ENCODE measurements at places on chromosomes 4 and X.

DNA sequence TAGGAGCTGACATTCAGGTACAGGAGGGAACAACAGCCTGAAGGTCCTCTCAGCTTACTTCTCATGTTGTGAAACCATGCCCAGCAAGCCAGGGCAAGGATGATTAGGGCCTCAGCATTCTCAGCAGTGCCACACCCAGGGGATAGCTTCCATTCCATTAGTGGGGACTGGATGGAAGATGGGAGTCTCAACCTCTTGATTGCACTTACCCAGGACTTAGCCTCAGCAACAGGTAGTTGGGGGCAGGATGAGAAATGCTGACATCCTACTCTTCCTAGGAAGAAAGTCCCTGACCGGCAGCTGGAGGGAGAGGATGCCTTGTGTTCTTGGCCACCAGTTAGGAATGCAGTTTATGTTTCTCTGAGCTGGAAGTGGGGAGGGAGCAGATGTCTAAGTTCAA lies 8.8 kb upstream of the BEX3 start:
- no peak for DNase-seq

GRCh38 chr4:108397850-108398249 lies 222.5 kb upstream of the RPL34 start:
- no peak for DNase-seq

DNA sequence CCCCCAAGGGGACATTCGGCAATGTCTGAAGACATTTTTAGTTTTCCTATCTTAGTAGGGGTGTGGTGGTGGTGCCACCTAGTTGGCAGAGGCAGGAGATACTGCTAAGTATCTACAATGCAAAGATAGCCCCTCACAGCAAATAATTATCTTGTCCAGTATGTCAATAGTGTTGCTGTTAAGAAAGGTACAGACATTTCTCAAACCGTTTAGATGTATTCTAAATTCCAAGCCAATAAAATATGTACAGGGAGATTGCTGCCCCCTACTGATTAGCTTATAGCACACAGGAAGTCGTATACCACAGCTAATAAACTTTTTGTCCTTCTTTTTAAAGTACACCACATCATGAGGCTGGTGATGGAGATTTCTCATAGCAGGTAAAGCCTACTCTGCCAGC lies 260.5 kb downstream of the TMA16 start:
- no peak for DNase-seq

DNA sequence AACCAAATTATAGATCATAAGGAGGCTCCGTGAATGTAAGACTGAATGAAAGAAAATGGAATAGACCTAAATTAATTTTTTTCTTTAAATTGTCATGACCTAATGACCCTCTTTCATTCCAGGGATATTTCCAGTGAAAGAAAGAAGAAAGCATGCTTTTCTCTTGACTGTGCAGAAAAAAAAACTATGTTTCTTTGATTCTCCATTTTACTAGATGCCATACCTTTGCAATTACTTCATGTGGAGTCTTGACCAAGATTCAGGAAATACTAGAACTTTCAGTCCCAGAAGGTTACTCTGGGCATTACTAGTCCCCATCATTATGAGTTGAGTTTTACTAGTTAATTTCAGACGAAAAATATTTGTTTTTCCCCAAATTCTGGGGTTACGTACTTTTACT lies 6.4 kb upstream of the COMMD8 start:
- no peak for DNase-seq

DNA sequence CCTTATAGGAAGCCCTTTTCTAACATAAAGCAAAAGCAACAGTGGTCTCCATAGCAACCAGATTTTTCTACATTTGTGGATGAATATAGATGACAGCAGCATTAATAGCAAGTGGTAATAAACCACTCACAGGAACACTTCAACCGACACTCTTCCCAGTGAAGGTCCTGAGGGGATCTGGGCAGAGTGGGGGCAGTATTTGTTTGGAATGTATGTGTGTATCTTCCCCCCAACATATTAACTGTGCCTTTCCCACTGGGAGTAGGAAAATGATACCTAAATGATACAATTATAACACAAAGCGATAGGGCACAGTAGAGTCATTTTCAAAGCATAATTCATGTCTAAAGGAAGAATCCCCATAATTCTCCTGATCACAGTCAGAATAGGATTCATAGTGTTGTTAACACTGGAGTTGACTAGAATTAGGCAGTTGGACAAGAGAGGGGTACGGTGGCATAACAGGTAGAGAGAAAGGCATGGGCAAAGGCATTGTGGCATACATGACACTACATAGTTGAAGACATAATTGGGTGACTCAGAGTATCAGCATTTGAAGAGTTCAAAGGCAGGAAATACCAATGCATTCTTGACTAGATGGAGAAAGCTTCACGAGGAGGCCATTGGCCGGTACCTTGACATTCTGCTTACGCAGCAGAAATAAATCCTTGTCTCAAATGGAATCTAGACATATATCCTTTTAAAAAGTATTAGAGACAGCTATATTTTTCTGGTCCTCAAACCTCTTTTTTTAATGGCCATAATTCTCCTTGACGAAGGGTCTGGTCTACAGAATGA lies 15.2 kb downstream of the CAPN6 start:
- DNase-seq: no peak

GRCh38 chr4:114535725-114536124 lies 62.9 kb upstream of the UGT8 start:
- DNase-seq: no peak

DNA sequence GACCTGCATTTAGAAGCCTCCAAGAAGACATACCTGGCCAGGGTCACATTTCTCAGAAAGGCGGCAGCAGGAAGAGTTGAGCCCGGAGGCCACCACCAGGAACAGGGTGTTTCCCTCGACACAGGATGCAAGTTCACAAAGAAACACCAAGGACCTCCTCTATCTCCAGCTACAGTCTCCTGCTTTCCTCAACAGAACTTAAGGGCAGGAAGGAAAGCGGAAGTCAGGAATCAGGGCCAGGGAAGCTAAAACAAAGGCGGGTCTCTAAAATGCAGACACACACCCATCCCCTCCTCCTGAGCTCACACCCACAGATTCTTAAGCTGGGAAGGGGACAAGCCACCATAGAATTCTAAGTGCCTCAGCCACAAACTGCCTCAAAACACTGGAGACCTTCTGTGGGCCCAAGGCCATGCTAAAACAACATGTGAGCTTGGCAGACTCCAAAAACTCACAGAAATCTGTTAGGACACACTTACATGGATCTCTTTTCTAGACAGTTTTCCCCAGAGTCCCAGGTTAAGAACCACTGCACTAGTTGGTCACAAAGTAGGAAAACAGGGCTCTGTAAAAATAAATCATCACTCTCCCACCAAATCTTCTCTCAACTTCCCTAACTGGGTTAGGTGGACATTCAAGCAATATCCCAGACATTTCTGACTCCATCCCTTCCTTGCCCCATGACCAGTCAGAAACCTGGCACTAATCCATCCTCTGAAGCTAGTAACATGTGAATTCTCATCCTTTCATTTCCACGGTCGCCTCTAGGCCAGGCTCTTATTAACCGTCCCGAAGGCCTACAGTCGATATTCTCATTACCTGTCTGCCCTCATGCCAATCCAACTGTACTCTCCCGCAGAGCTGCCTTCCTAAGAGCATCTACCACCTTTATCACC lies 163.2 kb downstream of the APBB2 start:
- DNase-seq: no peak

DNA sequence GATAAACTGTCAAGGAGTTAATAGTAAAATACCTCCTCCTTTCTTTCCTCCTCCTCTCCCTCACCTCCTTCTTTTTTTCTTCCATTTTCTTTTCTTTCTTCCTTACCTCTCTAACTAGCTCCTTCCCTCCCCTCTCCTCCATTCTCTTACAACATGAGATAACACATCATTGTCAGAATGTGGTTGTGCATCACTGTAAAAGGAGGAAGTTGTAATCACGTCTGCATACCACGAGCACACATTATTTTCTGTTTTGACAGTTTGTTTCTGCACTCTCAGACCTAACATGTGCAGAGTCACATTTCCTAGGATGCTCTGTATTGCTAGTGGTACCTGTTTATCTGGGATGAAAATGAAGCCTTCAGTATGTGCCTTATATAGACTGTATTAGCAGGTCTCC lies 9.1 kb downstream of the SLIT2 start:
- DNase-seq: no peak

DNA sequence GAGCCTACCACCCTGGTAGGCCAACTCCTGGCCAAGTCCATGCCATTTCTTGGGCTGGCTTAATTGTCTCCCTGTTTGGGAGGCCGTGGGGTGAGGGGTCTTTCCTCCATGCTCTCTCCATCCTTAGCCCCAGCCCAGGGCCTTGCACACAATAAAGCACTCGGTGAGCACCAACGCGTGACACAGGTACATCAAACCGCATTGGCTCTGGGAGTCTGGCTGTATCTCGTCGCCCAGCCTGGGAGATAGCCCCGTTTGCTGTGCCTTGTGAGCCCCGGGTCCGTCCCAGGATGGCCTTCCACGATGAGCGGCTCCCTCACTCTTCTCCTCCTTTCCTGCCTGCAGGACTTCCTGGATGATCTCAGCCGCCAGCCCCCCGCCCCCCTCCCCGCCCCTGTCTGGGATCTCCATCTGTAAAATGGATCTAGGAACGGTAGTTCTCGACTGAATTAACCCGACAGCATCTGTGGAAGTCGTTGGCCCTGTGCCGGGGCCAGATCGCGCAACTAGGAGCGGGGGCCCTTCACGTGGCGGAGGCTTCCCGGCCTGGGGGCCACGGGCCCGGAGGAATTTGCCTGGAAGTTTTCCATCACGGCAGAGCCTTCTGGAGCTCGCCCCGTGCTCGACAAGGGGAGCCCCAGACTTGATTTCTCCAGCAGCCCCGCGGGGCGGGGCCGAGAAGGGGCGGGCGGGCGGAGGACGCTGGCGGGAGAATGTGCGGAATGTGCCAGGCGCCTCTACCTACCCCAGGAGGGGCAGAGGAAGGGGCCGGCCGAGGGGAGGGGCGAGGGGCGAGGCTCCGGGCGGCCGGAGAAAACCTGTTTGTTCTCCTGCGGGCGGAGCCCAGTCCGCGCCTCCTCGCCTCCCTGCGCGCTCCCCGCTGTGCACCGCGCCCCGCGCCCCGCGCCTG lies at the start of gene ZNF185:
Gene ZNF185 (plus strand): TSS at position 846 of the 910 bp plus-strand sequence. CDS start 16,423 bp downstream, outside the sequence.
- DNase-seq: no peak

DNA sequence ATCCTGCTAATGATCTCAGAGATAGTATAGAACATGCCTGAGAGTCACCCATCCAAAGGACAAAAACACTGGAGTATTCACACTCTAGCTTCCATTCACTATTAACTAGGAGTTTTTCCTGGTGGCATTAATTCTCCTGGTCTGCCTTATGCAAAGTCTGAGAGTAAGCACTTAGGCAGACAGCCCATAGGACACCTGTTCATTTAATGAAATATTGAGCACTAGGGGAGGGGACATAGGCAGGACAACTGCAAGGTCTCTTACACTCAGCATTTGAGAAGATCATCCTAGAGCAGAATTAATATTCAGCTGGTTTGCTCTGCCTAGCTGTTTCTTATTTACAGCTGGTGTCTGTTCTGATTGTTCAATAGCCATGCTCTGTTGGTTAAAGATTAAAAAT lies 508.5 kb downstream of the CENPC start:
- DNase-seq: no peak
